ENCODE measurements at places on chromosomes 5 and 9.

- DNase-seq: no peak
Observed at GRCh38 chr5:38051711-38052511, 206.4 kb upstream of the EGFLAM start.

DNA sequence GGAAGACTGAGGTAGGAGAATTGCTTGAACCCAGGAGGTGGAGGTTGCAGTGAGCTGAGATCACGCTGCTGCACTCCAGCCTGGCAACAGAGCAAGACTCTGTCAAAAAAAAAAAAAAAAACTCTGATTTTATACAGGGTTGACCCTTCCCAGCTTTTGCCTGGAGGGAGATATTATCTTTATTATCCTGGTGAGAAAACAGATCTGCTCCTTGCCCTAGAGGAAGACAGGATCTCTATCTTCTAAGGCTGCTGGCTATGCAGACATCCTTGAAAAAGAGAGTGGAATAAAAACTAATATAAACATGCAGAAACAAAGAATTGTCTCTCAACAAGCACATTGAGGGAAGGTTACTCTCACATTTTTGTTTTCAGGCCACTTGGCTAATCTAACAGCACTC is 1503.4 kb upstream of the WWC1 start:
- no peak for DNase-seq

DNA sequence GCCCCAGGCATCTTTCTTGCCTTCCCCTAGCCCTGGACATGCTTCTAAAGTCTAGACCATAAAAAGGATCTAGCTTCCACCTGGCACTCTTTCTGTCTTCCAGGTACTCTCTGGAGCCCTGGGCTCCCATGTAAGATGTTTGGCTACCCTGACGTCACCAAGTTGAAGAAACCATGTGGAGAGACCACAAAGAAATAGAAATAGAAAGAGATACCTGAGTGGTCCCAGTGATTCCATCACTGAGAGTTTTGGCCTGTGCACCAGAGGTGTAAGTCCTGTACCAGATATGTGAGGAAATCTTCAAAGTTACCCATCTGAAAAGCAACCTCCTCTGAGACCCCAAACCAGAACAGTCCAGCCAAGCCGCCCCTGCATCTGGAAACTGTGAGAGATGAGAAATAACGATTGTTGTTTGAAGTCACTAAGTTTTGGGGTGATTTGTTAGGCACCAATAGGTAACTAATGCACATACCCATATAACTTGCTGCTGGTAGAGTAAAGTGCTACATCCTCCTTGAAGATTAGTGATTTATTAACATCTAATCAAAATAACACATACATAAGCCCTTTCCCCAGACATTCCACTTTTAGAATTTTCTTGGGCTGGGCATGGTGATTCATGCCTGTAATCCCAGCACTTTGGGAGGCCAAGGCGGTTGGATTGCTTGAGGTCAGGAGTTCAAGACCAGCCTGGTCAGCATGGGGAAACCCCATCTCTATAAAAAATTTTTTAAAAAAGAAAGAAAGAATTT is 85.7 kb upstream of the LHFPL2 start:
- DNase-seq: no peak

DNA sequence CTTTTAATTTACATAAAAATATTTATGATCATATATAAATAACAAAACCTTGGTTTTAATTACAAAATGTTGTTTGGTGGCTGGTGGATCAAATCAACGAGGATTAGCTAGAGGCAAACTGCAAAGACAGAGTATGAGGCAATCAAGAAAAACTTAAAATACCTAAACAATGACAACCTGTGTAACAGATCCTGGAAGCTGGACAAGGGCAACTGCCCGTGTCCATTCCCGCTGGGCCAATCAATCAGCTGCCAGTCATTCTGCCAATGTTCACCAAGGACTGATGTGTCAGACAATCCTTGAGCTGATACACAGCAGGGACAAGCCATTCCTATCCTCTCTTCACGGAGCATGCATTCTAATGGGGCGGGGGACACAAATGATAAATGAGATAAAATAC is 3.2 kb upstream of the TENT4A start:
- DNase-seq: no peak

- peak; percentile 21 for DNase-seq
Observed at GRCh38 chr5:150544611-150545219, 36.8 kb downstream of the NDST1 start.

GRCh38 chr5:172790496-172790889 is 19.5 kb upstream of the DUSP1 start:
- no peak for DNase-seq

- DNase-seq: no peak
Observed at GRCh38 chr9:74589576-74589975, 92.4 kb downstream of the RORB start.

GRCh38 chr9:16728137-16728508 is 142.3 kb downstream of the BNC2 start:
- no peak for DNase-seq

DNA sequence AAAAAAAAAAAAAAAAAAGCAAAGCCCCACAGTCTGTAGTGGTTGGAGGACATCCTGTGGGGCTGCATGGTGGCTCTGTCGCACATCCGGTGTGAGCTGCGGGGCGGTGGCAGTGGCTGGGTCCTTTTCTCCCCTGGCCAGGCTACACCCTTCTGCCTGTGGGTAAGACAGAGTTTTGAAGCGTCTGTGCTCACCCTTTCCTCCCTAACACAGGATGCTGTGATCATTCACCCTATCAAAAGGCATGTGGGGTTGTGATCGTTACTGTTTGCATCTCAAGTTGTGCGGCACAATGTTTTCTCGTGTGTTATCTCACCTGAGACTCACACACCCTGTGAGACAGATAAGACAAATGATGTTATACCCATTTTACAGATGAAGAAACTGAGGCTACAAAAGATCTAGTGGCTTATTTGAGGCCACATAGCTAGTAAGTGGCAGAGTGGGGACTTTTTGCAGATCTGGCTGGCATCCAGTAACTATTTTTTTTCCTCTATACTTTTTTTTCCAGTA is 17.5 kb downstream of the IRF1 start:
- peak; percentile 61 for DNase-seq

- no peak for DNase-seq
Observed at GRCh38 chr9:135602789-135603481, 36.4 kb downstream of the GLT6D1 start.

GRCh38 chr9:20200581-20200980 is 411.7 kb upstream of the SLC24A2 start:
- no peak for DNase-seq

- DNase-seq: no peak
Observed at GRCh38 chr9:136482046-136482792, 621 bp downstream of the SEC16A start.

DNA sequence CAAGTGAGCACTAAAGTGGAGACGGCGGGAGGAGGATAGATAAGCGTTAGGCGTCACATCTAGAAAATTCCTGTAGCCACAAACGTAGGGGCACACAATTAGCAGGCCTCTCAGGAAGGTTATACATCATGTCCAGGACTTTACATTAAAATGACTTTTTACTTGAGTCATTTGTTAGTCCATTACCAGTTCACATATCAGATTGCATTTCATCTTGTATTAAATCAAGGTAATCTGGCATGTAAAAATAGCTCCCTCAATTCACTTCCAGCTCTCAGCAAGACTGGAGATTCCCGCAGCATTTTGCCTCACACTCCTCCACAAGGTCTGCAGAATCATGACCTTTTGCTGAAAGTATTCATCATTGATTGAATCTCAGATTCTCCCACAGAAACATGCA is 118.8 kb downstream of the PRDM6 start:
- no peak for DNase-seq

DNA sequence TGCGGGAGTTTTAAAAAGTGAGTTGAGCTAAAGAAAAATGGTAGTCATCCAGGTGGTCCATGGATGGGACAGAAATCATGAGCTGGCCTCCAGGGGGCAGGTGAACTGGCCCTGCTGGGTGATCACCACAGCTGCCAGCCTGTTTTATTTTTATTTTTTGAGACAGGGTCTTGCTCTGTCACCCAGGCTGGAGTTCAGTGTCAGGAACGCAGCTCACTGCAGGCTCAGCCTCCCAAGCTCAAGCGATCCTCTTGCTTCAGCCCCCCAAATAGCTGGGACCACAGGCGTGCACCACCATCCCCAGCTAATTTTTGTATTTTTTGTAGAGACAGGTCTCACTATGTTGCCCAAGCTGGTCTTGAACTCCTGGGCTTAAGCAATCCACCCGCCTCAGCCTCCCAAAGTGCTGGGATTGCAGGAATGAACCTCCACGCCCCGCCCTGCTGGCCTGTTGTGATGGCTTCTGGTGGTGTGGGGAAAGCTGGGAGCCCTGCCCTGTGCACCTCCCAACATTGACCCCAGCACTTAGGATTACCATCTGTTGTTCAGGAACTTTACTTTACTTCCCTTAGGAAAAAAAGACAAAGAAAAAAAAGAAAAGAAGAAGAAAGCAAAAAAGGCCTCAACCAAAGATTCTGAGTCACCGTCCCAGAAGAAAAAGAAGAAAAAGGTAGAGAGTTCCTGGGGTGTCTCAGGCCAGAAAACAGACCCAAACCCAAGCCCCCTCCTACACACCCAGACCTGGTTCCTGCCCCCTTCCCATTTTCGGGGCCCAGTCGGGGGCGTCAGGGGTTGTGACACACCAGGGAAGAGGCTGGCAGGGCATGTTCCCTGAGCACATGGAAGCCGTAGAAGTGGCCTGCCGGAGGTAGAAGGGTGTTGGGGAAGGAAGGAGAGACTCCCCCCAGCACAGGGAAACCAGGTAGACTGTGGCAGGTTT is 14.7 kb downstream of the CD74 start:
- no peak for DNase-seq

- no peak for DNase-seq
Observed at GRCh38 chr5:169218861-169219260, 82.1 kb downstream of the SLIT3 start.

DNA sequence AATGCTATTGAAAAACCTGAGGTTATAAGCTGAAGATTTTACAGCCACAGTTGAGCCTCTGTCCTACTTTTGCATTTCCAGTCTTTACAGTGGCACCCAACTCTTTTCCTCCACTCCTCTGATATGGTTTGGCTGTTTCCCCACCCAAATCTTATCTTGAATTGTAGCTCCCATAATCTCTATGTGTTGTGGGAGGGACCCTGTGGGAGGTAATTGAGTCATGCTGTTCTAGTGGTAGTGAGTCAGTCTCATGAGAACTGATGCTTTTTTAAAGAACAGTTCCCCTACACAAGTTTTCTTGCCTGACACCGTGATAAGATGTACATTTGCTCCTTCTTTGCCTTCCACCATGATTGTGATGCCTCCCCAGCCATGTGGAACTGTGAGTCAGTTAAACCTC is 646.1 kb upstream of the SEMA6A start:
- no peak for DNase-seq

DNA sequence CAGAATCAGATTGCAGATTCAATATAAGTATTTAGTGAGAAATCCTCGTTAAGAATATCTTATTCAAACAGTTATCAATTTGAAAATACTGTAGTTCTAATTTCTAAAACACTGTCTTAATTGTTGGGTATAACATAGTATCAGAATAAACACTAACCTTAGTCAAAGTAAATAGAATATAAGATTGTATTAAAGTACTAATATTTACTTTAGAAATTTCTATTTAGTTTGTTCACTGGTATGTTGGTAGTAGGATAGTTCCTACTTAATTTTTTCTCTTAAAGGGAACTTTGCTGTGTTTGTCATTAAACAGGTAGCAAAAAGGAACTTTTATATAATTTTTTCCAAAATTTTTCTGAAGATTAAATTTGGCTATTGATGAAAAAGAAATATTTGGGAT is 42.3 kb downstream of the FAM174A start:
- no peak for DNase-seq
